ENCODE measurements at places on chromosomes 3 and 15. TPM values are rescaled to one million over a fixed set of nuclear protein-coding genes. Genes with fewer than 3 reads are reported as not detected.

Gene CLDN16
- polyA plus RNA-seq = not detected

Gene NEIL1
- 2.2 TPM for polyA plus RNA-seq

- H3K27me3 ChIP-seq = no peaks in the 10 kb centered on the region
- no peaks in the 10 kb centered on the region for H3K36me3 ChIP-seq
- H3K4me1 ChIP-seq = peaks cover 15% of the 10 kb centered on the region
Observed at GRCh38 chr15:67051088-67052045, 14.0 kb upstream of the SMAD3 start.

- DNase-seq = no peak
- H3K36me3 ChIP-seq = no peaks in the 10 kb centered on the region
- no peak overlapping the region for H3K4me3 ChIP-seq
- H3K27me3 ChIP-seq = no peaks in the 10 kb centered on the region
- no peak overlapping the region for H3K27ac ChIP-seq
Observed at GRCh38 chr3:67699882-67700281, 45.5 kb upstream of the SUCLG2 start.

DNA sequence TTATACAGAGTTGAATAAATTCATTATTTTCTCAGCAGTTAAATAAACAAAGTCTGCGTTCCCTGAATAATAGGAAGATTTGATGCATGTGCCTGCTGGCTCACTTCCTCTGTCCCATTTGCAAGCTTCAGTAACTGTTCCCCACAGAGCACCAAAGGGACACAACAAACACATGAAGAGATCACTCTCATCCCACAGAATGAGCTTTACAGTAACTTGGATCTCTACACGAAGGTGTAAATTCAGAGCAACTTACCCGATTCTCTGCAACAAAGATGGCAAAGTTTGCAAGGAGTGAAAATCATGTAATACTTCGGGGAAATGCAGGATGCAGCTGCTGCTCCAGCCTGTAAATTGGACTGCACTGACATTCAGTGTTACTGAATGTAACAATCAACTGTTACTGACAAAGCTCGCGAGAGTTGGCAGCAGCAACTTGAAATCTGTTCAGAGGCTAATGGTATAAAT, at the start of gene BCHE:
Gene BCHE, minus strand, starts transcription at position 366 of the 468 bp plus-strand sequence. CDS start 6,390 bp downstream, outside the sequence.
- H3K4me3 ChIP-seq = no peak within 1 kb of the TSS
- no peak for DNase-seq
- H3K27ac ChIP-seq = no peak within 1 kb of the TSS
- no peaks in the 10 kb centered on the region for H3K4me1 ChIP-seq
- no peaks in the 10 kb centered on the region for H3K36me3 ChIP-seq

DNA sequence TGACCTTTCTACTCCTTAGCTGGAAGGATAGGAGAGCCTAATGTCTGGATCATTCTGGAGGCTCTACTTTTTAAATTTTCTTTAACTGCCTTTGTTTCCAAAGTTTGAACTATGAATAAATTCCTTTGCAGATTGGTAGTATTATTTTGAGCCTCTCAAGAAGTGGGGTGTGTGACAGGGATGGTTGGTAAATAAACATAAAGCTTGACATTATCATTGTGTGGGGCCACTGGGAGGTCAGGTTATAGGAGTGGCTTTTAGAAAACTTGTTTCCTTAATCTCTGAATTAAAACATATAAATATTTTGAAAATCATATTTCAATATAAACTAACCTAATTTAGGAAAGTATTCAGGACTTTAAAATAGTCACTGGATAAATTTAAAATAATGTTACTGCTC, 89.3 kb downstream of the OTOL1 start:
- no peak for DNase-seq
- H3K36me3 ChIP-seq = peaks cover 2% of the 10 kb centered on the region
- no peak overlapping the region for H3K27ac ChIP-seq

DNA sequence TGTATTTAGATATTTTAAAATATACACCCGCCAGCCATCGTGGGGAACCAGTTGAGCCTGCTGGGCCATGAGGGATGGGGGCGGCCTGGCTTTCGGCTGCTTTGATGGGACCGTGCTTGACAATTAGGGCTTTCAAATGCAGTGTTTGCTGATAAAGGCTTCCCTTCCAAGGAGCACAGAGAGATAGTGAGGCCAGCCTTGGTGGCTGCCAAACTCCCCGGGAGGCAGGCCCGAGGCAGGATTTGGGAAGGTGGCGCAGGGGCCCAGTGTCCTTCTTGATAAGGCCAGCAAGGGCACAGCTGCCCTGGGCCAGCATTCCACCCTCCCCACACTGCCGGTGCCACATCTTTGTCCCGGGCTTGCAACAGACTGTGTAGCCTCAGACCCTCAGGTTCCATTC, 75.6 kb downstream of the LINGO1 start:
- H3K27me3 ChIP-seq = peaks cover 37% of the 10 kb centered on the region
- no peak overlapping the region for H3K27ac ChIP-seq

DNA sequence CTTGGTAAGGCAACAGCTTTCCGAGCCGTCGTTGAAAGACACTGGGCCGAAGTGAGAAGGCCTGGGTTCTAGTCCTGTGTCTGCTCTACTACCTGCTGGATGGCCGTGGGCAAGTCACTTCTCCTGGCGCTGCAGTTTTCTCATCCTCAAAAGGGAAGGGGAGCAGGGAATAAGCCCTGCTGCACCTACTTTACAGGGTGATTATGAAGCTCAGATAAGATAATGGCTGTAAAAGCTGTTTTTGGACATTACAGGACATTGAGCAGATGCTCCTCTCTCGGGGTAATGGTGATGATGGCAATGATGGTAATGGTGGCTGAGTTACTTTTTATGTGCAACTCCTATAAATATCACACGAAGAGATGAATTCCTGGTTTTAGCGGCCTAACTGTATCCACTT, 152.6 kb downstream of the FAM43A start:
- DNase-seq = no peak
- no peak overlapping the region for H3K27ac ChIP-seq
- H3K4me3 ChIP-seq = no peak overlapping the region
- H3K27me3 ChIP-seq = no peaks in the 10 kb centered on the region
- no peaks in the 10 kb centered on the region for H3K36me3 ChIP-seq
- H3K4me1 ChIP-seq = no peaks in the 10 kb centered on the region

Data from naive thymus-derived CD8-positive, alpha-beta T cell (primary cell).